ENCODE measurements at places on chromosomes 5 and 9.

GRCh38 chr5:20678814-20679298, 690.9 kb upstream of the CDH18 start:
- DNase-seq = no peak

- no peak for DNase-seq
These were observed 388.3 kb downstream of the ANXA1 start for GRCh38 chr9:73539881-73540390.

DNA sequence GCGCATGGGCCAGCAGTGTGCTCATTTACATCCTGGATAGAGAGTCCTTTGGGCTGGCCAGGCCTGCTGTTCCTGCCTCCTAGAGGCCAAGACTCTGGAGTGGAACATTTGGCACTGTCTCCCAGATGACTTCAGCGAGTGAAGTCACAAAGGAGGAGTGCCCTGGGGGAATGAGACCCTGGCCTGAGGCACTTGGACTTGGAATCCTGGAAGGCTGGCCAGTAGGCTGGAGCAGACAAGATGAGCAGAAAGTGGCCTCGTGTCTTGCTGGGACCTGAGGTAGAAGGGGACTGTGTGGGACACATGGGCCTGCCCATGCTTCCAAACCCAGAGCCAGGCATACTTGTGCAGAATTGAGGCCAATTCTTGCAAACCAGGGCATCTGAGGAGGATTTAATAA, at the start of gene TSSK1B:
TSSK1B (minus strand) TSS at position 101 of the 400 bp plus-strand sequence. CDS start 150 bp downstream, outside the sequence.
- DNase-seq = no peak

- no peak for DNase-seq
These were observed 20.2 kb upstream of the ORM1 start for GRCh38 chr9:114302727-114303126.

GRCh38 chr5:41246376-41246775, 33.0 kb upstream of the C6 start:
- no peak for DNase-seq

DNA sequence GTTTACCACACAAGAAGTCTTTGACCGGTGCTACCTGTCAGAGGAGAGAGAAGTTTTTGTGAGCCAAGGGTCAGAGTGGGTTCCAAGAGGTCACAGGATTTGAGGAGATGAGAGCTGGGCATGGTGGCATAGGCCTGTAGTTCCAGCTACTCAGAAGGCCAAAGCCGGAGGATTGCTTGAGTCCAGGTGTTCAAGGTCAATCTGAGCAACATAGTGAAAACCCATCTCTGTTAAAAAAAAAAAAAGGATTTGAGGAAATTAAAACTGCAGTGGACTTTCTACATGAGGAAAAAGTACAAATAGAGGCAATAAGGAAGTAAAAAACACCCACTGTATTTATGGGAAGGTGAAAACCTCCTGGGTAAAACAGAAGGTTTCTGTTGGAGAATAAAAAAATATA, 63.8 kb downstream of the PHAX start:
- no peak for DNase-seq

GRCh38 chr5:113776832-113777525, 263.5 kb downstream of the YTHDC2 start:
- no peak for DNase-seq

DNA sequence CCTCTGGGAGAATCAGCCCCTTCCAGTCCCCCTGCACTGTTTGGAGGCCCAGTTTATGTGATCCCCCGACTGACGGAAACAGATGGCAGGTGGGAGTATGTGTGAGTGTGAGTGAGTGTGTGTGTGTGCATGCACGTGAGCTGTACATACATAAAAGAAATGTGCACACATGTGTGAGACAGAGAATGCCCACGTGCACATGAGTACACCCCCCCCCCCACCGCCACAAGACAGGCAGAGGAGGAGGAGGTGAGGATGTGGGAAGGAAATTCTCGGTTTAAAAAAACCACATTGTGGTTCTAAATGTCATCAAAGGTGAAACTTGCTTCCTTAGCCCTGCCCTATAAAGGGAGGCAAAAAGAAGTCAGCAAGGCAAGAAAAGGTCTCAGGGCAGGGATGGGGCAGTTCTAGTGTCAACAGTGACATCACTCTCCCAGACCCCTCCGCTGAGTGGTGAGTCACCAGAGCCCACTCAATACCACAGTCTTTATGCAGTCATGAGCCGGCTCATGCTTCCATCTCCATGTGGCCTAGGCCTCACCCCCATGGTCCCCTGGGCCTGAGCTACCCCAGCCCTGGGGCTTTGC, 79.2 kb upstream of the HSPA9 start:
- DNase-seq = peak; percentile 72

DNA sequence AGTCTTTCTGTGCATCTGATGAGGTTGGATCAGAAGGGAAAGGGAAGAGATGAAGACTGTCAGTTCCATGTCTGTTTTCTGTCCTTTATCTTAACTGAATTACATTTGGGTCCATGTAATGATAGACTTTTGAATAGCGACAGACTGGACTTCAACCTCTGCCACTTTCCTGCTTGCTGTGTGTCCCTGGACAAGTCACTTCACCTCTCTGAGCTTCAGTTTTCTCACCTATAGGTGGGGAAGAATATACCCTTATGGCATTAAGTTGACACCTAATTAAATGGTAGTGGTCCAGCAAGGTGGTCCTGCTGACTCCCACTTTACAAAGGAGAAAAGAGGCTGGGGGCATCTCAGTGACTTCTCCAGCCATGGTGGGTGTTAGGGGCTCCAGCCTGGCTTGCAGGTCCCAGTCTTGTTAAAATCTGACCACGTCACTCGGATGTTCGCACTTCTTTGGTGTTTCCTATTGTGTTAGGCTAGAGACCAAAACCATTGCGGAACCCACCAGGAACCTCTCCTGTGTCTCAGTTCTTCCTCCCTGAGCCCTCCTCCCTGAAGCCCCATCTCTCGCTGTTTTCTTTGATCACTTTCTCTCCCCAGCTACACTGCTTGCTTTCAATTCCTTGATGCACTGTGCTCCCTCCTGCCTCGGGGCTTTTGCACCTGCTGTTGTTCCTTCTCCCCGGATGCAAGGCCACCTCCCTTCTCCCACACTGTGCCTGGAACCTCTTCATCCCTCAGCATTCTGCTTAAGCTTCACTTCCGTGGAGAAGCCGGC, 256.5 kb downstream of the NSG2 start:
- DNase-seq = no peak

GRCh38 chr9:108043585-108043984, 554.0 kb upstream of the KLF4 start:
- DNase-seq = no peak

DNA sequence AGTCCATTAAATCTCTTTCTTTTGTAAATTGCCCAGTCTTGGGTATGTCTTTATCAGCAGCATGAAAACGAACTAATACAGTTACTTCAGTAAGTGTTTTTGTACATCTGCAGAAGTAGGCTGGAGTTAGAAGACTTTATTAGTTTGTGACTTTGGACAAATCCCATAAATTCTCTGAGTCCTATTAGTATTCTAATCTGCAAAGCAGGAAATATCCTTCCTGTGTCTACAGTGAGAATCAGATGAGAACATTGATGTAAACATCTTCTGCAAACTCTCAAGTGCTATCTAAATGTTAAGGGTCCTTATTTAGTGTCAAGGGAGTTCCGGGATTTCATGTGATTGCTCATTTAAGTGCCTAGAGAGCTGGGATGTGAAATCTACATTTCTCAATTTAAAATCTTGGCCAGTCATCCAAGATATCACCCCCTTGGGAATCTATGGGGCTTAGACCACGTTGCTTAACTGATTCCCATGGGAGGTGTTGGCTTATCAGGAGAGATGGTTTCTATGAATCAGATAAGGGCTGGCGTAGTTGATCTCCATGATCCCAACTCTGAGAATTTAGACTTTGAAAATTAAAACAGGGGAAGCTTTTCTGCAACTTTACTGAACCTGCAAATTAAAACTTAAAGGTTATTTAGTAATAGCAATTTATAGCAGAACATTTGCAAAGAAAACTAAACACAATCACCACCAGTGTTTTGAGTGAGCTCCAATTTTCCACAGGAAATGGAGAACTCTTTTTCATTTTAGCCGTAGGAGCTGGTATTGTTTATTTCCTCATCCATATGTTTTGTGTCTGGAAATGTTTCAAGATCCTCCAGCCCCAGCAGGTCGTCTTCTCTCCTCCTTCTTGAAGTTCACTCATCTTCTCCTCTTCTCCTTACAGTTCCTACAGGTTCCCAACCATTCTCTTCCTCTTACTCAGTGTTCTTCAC, 241.6 kb upstream of the CD180 start:
- DNase-seq = no peak

DNA sequence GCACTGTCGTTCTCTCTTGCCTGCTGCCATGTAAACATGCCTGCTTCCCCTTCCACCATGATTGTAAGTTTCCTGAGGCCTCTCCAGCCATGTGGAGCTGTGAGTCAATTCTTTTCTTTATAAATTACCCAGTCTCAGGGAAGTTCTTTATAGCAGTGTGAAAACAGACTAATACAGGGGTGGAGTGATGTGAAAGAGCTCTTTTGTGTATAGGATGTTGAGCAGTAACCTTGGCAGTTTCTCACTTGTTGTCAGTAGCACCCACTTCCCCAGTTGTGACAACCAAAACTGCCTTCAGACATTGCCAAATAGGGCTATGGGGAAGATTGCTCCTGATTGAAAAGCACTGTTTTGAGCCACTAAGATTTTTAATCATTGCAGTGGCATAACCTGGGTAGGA, 552.2 kb upstream of the ZNF462 start:
- DNase-seq = no peak

GRCh38 chr9:135244271-135245221, 157.1 kb downstream of the OLFM1 start:
- no peak for DNase-seq

DNA sequence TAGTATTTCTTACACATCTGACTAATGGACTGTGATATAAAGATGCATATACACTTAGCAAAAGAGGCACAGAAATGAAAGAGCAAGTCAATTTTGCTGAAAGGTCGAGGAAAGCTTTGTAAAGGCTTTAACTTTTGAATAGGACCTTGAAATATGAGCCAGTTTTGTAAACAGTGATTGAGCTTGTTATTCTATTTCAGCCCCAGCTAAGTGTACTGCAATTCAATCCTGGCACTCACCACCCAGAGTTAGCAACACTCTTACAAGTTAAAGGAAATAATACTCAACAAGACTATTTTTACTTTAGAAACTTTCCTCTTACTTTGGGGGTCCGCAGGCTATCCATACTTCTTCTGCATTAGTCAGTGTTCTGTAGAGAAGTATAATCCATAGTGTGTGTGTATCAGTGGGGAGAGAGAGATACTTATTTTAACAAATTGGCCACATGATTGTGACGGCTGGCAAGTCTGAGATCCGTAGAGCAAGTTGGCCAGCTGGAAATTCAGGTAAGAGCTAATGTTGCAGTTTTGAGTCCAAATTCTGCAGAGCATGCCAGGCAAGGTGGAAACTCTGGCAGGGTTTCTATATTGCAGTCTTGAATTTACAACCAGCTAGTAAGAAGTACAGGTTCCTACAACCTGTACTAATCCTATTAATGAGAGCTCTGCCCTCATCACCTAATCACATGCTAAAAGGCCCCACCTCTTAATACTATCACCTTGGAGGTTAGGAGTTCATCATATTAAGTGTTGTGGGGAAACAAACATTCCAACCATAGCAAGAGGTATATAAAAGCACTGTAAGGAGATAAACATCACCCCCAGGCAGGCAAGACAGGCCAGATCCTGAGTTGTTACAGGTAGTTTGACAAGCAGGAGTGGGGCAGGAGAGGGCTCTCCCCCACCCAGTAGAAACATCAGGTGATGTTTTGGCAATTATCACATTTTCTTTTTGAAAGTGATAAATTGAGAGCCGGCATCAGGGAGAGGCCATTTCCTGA, 33.6 kb downstream of the IL7R start:
- no peak for DNase-seq

DNA sequence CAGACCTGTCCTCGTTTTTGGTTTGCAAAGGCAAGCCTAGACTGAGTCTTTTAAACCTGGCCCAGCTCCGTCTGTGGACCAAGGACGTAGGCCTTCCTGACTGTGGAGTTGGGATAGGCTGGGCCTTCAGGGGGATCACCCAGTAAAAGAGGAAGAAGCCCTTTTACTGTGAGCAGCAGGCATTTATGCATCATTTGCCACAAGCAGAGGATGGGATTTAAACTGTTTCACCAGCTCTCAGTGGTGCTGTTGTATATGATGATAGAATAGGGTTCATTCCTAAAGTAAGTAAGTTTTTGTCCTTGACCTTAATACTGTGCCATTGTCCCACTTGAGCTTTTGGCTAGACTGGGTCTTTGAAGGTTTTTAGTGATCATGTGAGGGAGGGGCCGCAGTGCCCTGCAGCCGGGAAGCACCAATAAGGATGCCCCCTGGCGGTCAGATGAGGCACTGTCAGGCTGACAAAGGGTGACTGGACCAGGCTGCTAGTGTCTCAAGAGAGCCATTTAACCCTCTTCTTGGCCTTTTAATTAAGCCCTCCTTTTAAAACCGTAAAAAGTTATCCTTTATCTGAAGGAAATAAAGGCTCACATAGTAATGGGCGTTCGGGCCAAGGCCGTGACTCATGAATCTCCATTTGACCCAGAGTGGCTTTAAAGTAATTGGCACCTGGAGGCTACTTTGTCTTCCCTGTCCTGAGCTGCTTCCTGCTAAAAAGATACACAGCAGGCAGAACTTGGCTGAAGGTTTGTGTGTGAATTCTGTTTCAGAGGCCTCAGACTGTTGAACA, 74.0 kb downstream of the UBAP1 start:
- DNase-seq = peak; percentile 66

DNA sequence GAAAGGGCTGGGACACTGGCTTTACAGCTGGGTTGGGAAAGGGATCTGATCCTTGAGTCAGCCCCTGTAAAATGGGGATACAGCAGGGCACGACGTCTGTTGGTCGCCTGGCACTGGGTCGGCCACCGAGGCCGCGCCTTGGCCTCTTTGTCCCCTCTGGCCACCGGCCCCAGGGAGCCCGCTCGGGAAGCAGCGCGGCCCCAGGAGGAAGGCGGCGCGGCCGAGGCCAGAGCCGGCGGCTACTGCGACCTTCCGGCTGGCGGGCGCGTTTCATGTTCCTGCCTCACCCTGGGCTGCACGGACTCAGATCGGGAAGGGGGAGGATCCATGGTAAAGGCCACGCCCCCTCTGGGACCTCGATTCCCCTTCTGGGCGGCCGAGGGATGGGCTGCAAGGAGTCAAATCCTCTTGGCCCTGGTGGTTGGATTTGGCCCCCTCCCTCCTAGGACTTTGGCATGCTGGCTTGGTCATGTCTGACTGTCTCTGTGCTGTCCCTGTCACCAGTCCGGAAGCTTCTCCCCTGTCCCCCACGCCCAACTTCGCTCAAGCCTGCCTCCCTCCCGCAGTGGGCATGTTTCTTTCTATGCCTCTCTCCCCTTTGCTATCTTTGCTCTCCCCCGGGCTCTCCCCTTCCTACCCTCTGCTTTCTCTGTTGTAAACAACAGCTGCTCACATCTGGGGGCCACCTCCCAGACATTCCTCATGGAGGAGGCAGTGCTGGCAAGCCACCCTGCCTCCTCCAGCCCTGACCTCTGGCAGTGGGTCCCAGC, 25.8 kb downstream of the FPGS start:
- DNase-seq = no peak

All from stimulated activated CD4-positive, alpha-beta T cell treated with anti-CD3 and anti-CD28 coated beads, Interleukin-2, amount 100 ng/mL, for 24 hours (primary cell).